ENCODE measurements at places on chromosomes 5 and 9.

GRCh38 chr5:177336603-177337494 lies 14.6 kb downstream of the LMAN2 start:
- no peak for DNase-seq

GRCh38 chr9:134724202-134724911 lies 82.8 kb downstream of the COL5A1 start:
- no peak for DNase-seq

DNA sequence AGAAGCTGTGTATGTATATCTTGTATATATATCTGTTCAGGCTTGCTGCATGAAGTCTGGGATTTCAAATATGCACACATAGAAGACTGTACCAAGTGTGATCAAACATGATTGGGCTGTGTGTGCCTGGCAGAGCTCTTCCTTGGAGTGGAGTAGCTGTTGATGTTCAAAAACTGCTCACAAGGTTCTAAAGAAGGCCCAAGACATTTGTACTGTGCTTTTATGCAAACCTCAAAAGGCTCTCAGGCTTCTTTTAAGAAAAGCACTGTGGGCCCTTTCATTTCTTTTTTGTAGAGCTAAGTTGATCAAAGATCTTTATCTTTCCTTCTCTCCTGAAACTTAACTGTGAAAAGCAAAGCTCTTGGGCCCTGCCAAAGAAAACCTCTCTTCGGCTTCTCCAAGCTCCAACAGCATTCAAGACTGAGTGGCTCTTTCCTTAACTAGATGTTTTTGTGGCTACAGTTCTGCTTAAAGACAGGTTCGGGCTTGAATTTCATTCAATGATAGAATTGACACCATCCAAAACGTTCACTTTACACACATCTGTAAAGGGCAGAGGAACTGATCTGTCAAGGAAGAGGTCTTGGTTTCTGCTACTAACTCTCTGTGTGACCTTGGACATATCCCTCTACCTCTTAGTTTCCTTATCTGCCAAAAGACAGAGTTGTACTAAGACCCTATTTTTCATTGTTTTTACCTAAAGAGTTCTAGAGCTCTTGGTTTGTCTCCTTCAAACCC lies 105.8 kb upstream of the IL6ST start:
- DNase-seq: no peak

GRCh38 chr9:69582544-69583297 lies 89.5 kb downstream of the APBA1 start:
- no peak for DNase-seq

GRCh38 chr5:136605638-136606037 lies 240.3 kb upstream of the TRPC7 start:
- no peak for DNase-seq

GRCh38 chr5:1959231-1959630 lies 76.5 kb upstream of the IRX4 start:
- DNase-seq: no peak

GRCh38 chr9:3936520-3937235 lies 363.2 kb downstream of the GLIS3 start:
- DNase-seq: no peak

Measured in effector memory CD8-positive, alpha-beta T cell (primary cell).